ENCODE measurements at places on chromosomes 2 and 18. TPM values are rescaled to one million over a fixed set of nuclear protein-coding genes. Genes with fewer than 3 reads are reported as not detected.

GRCh38 chr2:122565364-122565763 is 809.9 kb downstream of the TSN start:
- no peak for DNase-seq

PFN4 gene
- not detected for total RNA-seq

GRCh38 chr2:111053825-111054515 is 66.7 kb upstream of the BCL2L11 start:
- DNase-seq, result no peak

- DNase-seq, result peak; percentile 11
Observed at GRCh38 chr2:206154197-206154596, 5.0 kb downstream of the NDUFS1 start.

SMAD7 gene
- total RNA-seq, result 51.7 TPM

DNA sequence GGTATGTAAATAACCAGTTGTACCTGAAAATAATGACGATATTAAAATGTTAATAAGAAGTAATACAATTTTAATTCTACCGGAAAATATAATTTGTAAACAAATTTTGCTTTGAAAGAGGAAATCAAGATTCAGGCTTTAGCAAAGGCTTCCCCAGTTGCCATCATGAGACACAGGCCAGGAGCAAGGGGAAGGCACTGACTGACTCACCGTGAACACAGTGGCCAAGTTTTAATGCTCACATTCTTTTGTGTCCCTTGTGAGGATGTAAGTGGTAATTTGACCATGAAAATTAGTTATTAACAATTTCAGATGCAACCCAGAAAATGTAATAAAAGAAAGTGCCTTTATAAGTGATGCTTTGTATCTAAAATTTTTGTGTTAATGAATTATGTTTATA is 164.1 kb downstream of the GREB1L start:
- DNase-seq, result peak; percentile 57

- no peak for DNase-seq
Observed at GRCh38 chr2:22623620-22624019, 761.4 kb upstream of the KLHL29 start.

- no peak for DNase-seq
Observed at GRCh38 chr2:127347734-127348392, 39.9 kb downstream of the MAP3K2 start.

DNA sequence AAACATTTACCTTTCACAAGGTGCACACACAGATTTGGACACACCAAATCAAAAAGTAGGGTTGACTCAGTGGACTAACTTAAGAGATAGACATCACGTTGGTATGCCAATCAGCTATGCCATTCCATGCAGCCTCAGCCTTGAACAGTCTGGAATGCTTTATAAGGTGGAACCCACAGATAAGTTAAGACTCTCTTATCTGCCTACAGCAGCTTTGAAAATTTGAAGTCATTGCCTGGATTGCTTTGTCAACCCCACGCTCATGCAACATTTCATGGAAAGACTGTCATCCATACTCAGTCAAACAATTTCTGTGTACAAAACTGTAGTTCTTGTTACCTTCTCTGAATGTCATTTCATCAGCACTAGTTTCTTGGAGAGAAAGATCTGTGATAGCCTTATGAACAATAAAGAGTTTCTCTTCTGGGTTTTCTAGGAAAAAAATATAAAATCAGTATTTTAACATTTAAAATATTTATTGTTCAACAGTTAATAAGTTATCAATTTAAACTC is 1.2 kb downstream of the ERMN start:
- no peak for DNase-seq

RAX gene
- total RNA-seq, result not detected

DNA sequence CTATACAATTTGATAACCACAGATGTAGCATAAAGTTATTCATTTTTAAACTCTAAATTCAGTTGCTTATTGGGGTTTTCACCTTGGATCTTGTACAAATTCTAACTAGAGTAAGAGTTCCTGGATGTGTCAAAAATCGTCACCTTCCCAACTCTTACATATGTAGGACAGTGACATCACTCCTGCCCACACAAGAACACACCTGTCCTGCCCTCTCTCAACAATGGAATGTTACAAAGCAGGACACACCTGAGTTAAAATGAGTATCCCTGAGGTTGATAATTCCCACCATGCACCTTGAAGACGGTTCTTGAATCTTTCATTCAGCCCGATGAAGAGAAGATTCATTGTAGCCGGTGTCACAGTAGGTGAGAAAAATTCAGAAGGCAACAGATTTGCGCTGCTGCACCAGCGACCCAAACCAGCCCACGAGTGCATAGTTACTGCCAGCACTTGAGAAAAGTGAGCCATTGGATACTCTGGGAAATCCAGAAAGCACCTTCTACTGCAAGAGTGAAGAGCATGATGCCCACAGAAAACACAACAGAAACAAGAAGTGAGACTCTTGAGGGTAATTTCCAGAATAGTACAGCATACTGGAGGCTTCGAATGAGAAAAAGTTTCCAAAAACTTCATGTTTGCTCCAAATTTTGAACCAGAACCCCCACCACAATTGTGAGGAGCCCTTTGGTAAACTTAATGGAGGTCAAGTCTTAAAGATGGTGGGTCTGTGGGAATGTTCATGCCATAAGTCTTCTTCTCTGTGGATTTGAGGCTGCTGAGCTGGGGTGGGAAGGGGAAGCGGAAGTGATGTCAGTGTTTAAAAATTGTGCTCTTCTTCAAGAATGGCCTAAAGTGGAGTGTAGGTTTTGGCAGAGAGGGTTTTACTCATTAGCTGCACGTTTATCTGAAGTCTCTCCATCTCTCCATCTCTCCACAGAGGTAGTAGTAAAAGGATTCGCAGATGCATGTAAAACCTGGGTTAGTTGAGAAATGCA is 34.7 kb upstream of the ADAM23 start:
- no peak for DNase-seq

DNA sequence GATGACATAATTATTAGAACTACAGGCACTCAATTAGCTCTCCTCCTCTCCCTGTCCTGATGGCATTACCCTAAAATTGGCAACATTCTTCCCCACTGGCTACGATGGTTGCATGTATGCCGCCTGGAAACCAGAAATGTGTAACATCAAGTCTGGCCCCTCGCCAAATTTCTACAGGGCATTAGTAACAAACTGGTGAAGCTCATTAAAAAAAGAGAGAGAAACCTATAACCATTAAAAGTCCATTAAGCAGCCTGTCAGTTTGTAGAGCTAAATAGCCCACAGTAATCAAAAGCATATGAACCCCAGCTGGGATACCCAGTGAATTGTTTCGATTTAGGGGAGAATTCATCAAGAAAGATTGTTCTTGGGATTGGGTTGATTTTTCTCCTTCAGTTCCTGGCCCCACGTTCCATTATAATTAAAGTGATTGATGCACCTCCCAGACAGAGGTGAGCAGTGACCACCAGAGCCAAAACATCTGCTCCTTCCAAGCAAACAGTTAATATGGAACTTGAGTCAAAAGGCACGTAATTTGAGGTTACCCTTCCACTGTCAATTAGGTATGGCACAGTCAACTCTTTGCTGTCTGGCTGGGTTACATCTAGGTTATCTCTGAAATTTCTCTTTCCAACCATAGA is 208.6 kb downstream of the C1D start:
- no peak for DNase-seq

RUFY4 gene
- not detected for total RNA-seq

DNA sequence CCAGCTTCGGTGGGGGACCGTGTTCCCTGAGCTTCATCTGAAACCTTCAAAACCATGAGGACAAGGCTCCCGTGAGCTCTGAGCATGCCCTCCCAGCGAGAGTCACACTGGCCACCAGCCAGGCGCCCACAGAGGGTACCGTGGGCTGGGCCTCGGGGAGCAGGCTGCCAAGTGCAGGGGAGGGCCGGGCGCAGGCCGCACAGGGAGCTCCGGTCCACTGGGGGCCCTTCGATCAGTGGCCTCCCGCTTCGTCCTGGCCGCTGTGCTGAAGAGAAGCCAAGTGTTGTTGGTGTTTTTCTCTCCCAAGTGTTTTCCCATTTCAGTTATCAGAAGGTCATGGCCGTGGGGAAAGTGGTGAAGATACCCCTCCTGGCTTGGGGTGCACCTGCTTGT is 144.4 kb downstream of the PTGR3 start:
- no peak for DNase-seq

- DNase-seq, result peak; percentile 19
Observed at GRCh38 chr2:165777522-165778186, 16.4 kb downstream of the GALNT3 start.

DNA sequence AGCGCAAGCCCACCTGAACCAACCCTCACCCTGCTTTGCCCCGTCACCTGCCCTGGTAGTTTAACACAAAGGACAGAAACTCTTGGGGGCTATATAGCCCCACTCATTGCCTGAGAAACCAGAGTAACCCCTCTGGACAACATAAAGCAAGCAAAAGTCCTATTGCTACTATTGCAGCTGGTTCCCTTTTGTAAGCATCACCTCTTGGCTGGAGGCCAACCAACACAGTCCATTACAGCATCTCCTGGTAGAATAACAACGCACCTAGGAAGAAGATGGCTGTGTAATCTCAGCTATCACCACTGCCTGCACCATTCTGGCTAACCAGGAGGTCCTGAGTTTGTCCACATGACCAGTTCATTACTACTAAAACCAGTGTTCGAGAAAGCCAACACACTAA is 36.4 kb downstream of the FLACC1 start:
- no peak for DNase-seq

GRCh38 chr2:158501301-158501700 is 44.5 kb downstream of the PKP4 start:
- DNase-seq, result no peak

DNA sequence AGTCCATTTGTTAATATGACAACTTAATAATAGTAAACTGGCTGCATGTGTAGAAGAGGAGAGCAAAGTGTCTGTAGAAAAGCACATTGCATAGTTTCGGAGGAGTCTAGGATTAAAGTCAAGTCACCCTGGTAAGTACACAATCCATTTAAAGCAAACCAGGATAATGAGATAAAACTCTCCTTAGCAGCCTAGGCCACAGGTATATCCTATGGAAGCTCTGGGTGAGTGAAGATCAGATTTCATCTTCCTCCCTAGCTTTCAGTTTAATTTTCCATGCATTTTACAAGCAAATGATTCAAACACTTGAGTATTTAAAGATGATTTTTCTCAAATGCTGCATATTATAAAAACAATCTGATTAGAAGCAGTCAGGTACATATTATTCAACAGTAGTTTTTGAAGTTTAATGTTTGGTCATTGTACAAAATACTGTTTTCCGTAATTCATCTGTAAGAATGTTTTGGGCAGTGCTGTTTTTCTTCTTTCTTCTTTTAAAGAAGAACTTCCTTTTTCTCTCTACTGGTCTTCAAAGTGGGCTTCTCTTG is 10.2 kb downstream of the CERS6 start:
- DNase-seq, result no peak

GRCh38 chr18:64981915-64982314 is 768.9 kb upstream of the CDH7 start:
- no peak for DNase-seq

- no peak for DNase-seq
Observed at GRCh38 chr2:191200910-191201309, 44.3 kb upstream of the MYO1B start.

DNA sequence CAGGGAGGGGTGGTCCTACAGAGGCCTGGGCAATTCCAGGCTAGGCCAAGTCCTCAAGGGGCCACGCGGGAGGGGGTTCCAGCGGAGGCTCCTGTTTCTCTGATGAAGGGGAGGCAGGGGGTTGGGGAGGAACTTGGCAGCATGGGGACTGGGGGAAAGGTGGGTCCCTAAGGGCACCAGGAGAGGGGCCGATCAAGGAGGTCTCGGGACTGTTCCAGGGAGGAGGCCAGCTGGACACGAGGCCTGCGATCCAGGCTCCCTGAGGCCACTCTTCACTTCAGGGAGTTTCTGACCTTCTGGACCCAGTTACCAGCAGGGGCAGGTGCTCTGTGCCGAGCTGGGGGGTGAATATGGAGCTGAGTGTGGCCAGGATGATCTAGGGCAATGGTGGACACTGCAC is 71.5 kb downstream of the ASB1 start:
- no peak for DNase-seq

TLX2 gene
- total RNA-seq, result not detected

DNA sequence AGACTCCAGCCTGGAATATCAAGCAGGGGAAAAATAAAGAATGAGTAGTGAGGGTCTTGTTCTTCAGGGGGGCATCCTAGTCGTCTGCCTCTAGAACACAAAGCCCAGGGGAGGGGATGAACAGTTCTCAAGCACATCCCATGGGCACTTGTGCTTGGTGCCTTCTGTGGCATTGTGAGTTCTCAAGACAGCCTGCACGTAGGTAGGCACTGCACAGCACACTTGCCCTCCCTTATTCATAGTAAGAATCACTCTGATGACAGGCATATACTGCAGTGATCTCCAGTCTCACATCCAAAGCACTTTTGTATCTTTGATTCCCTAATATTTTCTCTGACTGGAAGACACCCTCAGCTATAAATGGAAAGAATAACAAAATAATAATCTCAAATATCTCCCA is 104.7 kb upstream of the CNGA3 start:
- DNase-seq, result no peak

DNA sequence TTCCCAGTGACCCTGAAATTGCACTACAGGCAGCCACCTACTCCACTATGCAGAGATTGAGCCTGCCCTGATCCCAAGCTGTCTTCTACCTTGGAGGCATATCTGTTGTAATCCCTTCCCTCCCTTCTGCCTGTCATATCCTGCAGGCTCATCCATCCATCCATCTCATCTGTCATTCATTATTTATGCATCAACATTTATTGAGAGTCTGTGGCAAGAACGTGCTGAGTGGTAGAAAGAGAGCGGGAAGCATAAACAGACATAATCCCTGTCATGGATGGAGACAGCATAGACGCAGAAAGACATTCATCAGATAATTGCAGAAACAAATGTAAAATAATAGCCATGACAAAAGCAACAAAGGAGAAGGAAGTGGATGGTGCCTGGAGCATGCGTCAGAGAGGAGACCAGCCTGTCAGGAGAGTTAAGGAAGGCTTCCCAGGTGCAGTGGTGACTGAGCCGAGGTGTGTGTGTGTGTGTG is 110.7 kb upstream of the STPG4 start:
- DNase-seq, result no peak

GRCh38 chr2:79512442-79513401 is at the start of gene CTNNA2:
Gene CTNNA2, plus strand, starts transcription at chr2:79513051.
- DNase-seq, result peak; percentile 24
